Astrocyte of the cerebellum (primary cell): ENCODE measurements at places on chromosomes 3 and 15.

GRCh38 chr3:49530231-49530630 is 24.0 kb upstream of the BSN start:
- no peak for DNase-seq

GRCh38 chr15:96162322-96162721 is 168.2 kb upstream of the NR2F2 start:
- no peak for DNase-seq

DNA sequence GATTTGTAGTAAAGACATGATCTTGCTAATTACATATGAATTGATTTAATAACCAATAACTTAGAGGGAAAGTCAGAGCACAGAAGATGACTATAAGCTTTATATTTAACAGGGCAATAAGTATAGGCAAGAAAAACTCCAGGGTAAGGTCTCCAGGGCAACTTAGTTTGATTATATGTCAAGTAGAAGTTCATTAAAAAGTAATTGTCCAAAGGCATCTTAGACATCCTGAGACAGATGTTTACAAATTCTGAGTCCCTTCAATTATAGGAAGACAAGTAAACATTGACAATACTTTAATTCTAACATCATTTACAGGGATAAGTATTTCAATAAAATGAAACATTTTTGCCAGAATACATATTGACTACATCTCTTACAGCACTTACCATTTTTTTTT is 416.0 kb downstream of the RAP2B start:
- DNase-seq: no peak

GRCh38 chr15:70473581-70474370 is 289.6 kb downstream of the UACA start:
- DNase-seq: no peak

DNA sequence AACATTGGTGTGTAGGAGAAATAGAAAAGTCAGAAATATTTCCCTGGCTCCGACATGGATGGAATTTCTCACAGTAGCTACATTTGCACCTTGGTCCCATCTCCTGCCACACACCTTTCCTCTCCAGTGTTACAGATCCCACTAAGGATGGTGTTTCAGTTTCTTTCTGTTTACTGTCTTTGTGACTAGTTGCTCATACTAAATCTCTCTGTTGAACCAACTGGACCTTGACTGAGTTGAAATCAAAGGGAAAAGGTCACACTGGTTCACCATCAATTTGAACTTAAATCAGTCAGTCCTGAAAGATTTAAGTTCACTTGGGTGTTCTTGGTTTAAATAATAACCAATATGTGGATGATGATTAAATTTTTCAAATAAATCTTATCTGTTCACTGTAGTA is 754.2 kb downstream of the OTOL1 start:
- DNase-seq: no peak

DNA sequence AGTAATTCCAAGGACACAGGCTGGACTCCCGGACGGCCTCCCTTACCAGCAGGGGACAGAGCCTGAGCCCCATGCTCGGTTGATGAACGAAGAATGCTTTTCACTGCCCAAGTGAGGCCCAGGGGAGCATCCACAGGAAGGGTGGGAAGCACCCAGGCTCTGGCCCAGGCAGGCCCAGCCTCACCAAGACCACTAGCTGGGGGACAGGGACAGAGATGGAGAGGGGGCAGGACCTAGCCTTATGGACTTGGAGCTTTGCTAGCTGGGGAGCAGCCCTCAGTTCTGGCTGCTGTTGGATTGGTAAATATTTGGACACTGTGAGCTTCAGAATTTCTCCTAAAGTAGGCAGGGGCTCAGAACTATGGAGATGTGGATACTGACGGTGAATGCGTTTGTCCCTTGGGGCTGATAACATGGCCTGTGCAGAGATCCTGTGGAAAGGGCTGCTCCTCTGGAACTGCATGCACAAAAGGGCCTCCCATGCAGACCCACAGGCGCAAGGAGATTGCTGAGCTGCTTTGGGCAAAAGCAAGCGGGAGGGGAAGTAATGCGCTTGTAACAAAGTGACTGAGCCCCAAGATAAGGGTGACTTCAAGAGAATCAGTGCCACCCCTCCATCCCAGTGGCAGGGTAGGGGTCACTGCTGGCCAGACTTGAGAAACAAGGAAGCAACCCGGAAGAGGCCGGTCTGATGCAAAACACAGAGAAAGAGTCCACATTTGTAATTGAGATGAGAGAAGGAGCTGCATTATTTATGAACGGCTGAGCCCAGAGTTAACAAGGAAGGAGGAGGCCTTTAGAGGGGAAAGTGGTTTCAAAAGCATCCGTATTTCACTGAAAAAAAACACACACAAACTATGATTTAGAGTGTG is 70.1 kb upstream of the MEF2A start:
- no peak for DNase-seq

DNA sequence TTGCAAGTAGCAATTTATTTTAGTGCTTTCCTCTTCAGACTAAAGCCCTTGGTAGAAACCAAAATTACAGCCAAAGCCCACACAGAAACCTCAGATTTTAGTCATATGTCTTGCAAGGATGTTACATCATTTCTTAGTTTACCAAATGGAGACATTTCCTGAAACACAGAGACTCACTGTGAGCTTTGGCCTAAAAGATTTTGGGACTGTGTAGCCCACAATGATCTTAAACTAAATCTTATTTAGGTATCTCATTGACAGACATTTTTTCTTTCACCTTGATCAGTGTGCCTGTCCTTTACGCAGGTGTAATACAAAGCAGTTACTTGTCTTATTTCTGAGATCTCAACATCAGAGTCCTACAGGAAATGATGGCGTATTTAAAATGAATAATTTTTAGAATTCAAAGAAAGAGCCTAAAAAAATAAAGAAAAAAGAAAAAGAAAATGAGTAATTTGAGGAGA is 27.8 kb upstream of the AP4E1 start:
- DNase-seq: no peak

DNA sequence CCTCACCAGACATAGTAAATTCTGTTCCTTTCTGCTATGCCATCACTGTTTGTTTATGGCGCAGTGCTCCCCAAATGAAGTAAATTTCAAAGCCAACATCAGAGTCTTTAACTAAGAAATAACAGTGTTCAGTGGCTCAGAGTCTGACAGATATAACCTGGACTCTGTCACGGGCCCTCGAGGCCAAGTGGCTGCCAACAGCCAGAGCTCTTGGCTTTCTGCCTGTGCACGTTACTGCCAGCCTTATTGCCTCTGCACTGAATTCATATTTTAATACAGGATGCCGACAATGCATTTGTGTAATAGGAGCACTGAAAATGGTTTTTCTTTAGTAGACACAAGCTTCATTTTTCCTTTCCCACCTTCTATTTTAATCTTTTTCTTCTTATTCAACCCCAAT is 219.9 kb downstream of the NLGN1 start:
- no peak for DNase-seq

GRCh38 chr3:33786565-33787327 is 11.7 kb upstream of the PDCD6IP start:
- DNase-seq: no peak

GRCh38 chr3:29919571-29919970 is 638.7 kb downstream of the RBMS3 start:
- DNase-seq: no peak

- no peak for DNase-seq
Observed at GRCh38 chr3:113556316-113556945, 24.1 kb downstream of the SIDT1 start.

DNA sequence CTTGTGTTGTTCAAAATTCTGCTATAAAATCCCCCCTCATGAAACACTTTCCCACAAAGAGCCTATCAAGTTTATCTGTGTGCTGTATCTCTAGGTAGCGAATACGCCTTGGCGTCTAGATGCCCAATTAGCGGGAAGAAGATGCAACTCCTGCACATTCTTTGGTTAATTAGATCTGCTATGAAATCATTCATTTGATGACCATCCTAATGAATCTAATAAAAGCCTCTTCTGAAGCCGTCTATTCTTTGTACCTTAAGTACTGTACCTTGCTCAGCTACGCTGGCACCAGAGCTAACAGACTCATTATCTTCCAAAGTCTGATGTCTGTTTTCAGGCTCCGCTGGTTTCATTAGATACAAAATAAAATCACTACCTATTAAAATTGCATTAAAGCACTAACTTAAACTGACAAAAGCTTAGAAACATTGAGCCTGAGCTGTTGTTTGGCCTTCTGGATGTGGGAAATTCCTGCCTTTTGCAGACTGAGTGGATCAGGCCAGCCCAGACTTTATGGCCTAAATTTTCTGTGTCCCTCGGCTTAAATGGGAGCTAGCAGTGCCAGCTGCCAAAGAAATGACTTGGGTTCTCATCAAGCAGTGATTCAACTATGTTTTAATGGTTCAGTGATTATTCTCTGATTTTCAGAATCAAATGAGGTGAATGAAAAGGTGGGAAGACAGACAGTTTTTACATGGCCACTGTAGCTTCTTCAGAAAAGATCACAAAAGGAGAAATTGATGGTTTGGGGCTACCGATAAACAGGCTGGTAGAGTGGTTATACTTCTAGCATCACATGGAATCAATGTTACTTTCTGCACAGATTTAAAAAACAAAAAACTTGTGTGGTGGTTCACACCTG is 28.4 kb upstream of the CHST2 start:
- no peak for DNase-seq

- DNase-seq: no peak
Observed at GRCh38 chr3:4943549-4943948, 35.7 kb upstream of the BHLHE40 start.
